ENCODE measurements at places on chromosomes 7 and 10. TPM values are rescaled to one million over a fixed set of nuclear protein-coding genes. Genes with fewer than 3 reads are reported as not detected.

- DNase-seq, result no peak
These were observed 1078.2 kb upstream of the LRRTM3 start for GRCh38 chr10:65847436-65848230.

The VAX1 gene
- total RNA-seq, result not detected

- no peak for DNase-seq
These were observed 266.0 kb downstream of the AUTS2 start for GRCh38 chr7:69864274-69864673.

The IDI2 gene
- total RNA-seq, result not detected

The DRGX gene
- not detected for total RNA-seq

DNA sequence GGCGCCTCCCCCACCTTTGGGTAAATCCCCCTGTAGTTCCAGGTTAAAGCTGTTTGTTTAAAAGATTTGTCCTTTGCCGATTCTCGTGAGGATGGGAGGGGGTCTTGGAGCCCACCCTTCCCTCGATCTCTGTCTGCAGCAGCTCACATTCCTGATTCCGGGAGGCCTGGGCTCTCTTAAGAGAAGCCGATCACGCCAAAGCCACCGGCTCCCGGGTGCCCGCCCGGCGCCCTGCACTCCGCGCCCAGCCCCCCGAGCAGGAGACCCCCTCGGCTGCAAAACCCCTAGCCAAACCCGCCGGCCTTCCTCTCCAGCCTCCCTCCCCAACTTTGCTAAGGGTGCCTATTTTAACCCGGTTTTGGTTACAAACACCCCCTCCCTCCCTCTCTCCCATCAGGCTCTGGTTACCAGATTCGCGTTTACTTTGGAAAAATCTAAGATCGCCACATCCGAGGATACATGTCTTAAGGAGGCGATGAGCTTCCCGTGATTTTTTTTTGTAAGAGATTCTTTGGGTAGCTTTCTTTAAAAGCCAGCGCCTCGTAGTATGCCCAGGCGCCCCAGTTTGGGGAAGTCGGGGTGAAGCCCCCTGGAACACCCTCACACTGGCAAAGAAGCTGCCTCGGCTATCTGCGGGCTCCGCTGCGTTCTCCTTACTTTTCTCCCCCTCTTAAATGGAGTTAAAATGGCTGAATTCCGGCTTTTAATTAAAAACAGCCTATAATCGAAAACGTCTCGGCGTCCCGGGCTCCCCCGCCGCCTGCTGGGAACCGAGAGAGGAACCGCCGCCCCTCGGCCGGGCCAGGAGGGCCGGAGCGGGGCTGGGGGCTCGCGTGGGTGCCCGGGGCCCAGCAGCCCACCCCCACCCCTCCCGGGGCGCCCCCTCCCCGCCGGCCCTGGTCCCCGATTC, 983 bp downstream of the TNRC18 start:
- DNase-seq, result no peak

DNA sequence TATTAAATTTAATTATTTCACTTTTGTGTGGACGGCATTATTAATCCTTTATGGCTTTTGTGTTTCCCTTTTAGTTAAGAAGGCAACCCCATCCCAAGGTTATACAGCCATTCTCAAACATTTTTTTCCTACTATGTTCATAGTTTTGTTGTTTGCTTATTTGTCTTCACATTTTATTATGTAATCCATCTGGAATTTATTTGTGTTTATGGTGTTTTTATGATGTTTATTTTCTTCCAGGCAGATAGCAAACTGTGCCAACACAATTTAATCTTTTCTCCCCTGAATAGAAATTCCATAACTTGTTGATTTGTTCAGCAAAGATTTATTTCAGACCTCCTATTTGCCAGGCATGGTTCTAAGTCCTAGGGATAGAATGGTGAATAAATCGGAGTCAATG, 42.9 kb downstream of the RAB18 start:
- DNase-seq, result no peak

The TRIM4 gene
- 32.1 TPM for total RNA-seq

GRCh38 chr10:34137201-34137600, 677.9 kb downstream of the PARD3 start:
- no peak for DNase-seq

- no peak for DNase-seq
These were observed 38.8 kb downstream of the ASB13 start for GRCh38 chr10:5627486-5628044.

DNA sequence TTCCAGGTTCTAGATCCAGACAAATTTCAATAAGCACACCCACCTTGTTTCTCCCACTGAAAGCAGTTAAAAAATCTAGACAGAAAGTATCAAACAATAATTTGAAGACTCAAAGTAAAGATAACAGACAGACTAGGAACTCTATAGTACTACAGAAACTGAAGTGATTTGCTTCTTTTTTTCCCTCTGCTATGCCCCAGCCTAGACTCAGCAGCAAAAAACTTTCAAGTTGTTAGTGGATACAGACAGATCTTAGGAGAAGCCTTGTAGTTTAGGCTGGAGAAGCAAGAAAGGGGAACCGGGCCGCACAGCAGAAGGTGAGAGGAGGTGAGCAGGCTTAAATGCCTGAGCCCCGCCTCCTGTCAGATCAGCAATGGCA, 65.1 kb downstream of the IGF2BP3 start:
- no peak for DNase-seq

DNA sequence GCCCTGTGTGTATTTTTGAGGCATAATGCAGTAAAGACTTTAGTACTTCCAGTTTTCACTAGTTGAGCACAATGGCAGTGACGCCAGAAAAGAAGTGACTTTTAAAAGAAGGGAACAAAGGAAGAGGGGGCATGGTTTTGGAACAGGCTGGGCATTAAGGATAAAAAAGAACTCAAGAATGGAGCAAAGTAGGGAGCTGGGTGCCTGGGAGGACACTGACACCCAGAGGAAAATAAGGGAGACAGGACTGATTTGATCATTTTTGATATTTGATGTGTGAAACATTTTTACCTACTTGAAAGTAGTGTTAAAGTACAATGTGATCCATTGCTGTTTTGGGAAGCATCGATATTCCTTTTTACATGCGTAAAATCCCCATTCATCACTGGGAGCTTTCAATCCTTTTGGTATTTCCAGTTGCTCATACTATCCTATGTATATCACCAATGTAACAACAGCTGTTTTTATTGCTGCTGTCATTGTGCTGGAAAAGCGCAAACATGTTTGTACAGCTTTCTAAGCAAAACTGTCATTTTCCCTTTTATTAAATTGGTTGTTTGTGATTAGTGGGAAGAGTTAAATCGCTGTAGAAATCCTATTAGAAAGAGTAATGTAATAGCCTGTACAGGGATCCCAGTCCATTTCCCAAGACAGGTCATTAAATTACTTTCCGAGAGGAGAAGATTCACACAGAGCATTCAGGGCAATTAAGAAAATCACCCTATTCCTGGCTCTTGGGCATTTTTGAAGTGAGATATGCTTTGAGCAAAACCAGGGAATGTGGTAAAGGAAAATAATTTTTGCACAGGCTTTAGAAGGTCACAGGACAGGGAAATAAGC, 85.2 kb downstream of the ADAM12 start:
- DNase-seq, result no peak

DNA sequence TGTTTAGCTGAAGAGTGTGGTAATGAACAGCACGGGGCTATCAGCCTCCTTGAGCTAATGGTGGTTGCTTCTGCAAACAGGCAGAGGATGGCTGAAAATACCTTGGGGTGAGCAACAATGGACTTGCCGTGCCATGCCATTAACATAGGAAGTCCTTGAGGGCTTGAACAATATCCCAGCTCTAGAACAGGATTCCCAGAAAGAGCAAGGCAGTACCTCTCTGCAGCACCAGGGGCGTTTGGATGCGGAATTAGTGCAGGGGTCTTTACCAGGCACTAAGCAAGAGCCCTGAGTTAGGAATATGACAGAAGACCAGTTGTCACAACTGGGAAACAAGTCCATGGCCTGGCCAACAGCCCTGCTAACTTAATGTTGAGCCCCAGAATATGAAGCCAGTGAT, 143.2 kb upstream of the COBL start:
- DNase-seq, result no peak

- DNase-seq, result no peak
These were observed 11.0 kb downstream of the PSD start for GRCh38 chr10:102407425-102408130.

The PITX3 gene
- total RNA-seq, result not detected

DNA sequence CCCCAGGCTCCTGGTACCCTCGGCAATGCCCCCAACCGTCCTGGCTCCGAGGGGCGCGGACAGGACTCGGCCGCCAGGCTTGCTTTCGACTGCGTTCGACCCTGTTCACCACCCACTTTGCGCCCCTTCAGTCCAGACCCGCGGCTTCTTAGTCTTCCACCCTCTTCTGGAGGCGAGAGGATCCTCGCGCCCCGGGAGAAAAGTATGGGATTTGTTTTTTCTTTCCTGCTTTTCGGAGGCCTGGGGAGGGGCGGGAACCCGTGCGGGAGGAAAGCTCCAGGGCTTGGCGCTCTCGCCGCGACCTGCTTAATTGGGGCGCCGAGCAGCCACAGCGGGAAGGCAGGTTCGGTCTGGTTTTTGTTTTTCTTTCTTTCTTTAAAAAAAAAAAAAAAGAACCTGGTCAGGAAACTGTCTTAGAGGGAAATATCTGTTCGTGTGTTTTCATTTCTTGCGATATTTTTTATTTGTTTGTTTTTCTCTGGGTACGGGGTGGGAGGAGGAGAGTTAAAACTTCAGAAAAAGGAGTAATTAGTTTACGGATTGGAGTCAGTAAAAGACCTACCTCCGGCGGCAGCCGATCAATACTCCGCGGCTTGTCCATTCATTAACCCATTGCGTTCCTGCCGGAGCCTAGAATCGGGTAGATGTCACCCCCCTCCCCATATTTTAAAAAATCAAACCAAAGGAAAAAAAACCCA, 1.6 kb downstream of the EMX2 start:
- DNase-seq, result no peak

DNA sequence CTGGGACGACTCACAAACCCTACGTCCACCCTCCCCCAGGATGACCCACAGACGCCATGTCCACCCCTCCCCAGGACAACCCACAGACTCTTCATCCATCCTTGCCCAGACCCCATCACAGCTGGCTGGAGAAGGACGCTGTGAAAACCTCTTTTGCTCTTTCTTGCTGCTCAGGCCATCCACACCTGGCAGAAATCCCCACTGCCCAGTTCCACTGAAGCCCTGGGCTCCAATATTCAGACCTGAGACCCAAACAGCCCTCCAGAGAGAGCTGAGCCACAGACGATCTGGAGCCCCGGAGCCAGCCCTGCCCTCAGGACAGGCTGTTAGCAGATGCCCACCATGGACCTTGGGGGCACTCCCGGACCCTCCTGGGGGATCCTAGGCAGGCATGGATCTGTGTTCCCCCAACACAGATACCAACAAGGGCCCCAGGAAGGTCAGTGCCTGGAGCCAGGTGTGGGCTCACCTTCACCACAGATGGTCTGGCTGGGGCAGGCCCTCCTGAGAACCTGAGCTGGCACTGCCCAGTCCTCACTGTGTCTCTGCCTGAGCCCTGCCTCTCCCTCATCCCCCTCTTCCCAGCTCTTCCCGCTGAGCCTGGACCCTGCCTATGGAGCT, 226.2 kb downstream of the PTPRN2 start:
- DNase-seq, result no peak

The CTAGE8 gene
- total RNA-seq, result 1.2 TPM

DNA sequence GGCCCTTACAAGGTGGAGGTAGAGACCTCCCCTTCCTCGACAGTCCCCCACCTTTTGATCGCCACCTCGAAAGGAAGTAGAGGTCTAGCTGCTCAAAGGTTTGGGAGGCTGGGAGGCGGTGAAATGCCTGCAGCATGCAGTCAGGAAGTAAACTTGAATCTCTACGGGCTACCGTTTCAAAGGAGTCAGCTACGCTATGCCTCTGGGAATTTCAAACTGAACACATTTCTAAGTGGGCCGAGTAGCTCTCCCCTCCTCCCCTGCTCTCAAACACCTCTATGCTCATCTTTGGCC, 68.0 kb downstream of the CXCL12 start:
- DNase-seq, result no peak

The ANKRD1 gene
- 0.36 TPM for total RNA-seq

DNA sequence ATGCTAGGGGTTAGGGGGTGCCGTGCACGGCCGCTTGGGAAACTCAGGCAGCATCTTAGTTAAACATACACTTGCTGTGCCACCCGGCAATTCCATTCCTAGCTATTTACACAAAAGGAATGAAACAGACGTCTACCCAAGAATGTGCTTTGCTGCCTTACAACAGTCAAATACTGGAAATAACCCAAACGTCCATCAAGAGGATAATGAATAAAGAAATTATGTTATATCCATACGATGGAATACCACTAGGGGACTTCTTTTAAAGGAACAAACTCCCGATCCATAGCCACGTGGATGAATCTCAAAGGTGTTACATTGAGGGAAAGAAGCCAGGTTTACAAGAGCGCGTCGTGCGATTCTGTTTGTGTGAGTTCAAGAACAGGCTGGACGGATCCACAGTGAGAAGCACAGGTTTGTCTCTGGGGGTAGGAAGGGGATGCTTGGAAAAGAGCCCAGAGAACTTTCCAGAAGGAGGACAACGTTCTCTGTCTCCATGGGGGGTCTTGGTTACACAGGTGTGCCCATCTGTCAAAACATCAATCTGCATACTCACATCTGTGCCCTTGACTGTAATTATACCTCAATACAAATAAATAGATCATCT, 41.8 kb downstream of the STK32C start:
- DNase-seq, result no peak

The GIMAP8 gene
- 22.4 TPM for total RNA-seq

The CHCHD3 gene
- 35.0 TPM for total RNA-seq

DNA sequence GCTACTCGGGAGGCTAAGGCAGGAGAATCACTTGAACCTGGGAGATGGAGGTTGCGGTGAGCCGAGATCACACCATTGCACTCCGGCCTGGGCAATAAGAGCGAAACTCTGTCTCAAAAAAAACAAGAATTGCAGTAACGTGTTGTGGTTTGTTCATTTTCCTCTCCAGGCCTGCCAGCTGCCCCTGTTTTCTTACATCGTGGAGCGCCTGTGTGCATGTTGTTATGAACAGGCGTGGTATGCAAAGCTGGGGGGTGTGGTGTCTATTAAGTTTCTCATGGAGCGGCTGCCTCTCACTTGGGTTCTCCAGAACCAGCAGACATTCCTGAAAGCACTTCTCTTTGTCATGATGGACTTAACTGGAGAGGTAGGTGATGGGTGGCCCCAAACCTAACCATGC, 52.1 kb downstream of the TRRAP start:
- no peak for DNase-seq

The PNLIPRP3 gene
- total RNA-seq, result not detected

- DNase-seq, result peak; percentile 77
These were observed 72.7 kb downstream of the ELFN1 start for GRCh38 chr7:1742555-1743303.

DNA sequence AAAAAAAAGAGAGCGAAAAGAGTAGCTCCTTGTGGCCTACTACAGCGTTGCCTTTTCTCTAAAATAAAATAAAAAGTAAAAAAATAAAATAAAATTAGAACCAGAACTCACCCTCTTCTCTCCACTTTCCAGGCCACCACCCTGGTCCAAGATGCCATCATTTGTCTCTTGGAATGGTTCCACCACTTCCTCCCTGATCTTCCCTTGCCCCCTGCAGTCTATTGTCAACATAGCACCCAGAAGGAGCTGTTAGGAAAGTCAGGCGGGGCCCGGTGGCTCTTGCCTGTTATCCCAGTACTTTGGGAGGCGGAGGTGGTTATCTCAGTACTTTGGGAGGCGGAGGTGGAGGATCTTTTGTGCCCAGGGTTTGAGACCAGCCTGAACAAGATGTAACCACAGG, 7.6 kb upstream of the GRID2IP start:
- DNase-seq, result no peak

The CCDC172 gene
- not detected for total RNA-seq

GRCh38 chr7:111853201-111853990, 291.1 kb upstream of the IMMP2L start:
- DNase-seq, result no peak

GRCh38 chr10:72796042-72796441, 97.5 kb upstream of the OIT3 start:
- no peak for DNase-seq

The NRF1 gene
- total RNA-seq, result 29.2 TPM

- no peak for DNase-seq
These were observed 88.8 kb upstream of the PDE1C start for GRCh38 chr7:32158751-32159745.

All from sciatic nerve (tissue), 2 donors.